ENCODE measurements at places on chromosomes 7 and 10. TPM values are rescaled to one million over a fixed set of nuclear protein-coding genes. Genes with fewer than 3 reads are reported as not detected.

GRCh38 chr7:6480323-6480660 is 32.5 kb upstream of the DAGLB start:
- DNase-seq: no peak

GRCh38 chr7:26865094-26865388 is 651 bp upstream of the SKAP2 start:
- DNase-seq: no peak

- no peak for DNase-seq
Measured at GRCh38 chr7:156223935-156224832, 411.9 kb upstream of the SHH start.

Gene SPDYE17
- total RNA-seq: 0.22 TPM

Gene TMEM225B
- total RNA-seq: 1.1 TPM
